ENCODE measurements at places on chromosomes 6 and 20.

- DNase-seq = no peak
Measured at GRCh38 chr6:2221726-2222274, 23.6 kb downstream of the GMDS start.

- DNase-seq = no peak
Measured at GRCh38 chr6:37636116-37636515, 61.6 kb downstream of the MDGA1 start.

DNA sequence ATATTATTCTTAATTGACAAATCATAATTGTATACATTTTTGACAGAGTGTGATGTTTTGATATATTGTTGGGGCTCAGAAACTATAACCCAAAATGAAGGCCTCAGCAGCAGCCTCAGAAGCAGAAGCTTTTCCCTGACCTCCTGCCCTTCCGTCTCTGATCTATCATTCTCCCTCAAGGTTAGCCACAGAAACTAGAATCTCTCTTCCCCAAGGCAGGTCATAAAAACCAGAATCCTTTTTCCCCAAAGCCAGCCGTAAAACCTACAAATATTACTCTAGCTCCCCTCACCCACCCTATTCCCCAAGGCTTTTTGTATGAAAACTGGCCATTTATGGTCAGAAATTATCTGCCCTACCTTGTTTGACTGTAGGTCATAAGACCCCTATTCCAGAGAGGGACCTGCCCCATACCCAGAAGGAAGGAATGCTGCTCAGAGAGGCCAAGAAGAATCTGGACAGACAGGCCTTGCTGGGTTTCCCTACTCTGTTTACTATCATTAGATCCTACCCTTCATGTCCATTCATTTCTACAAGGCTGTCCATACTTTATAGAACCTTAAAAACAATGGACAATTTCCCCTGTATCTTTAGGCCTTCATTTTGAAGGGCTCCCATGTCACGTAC, 14.5 kb downstream of the OR2B2 start:
- no peak for DNase-seq

GRCh38 chr6:115717062-115717461, 343.6 kb downstream of the FRK start:
- no peak for DNase-seq

GRCh38 chr6:133969285-133969920, 16.4 kb downstream of the TBPL1 start:
- no peak for DNase-seq

- DNase-seq = no peak
Measured at GRCh38 chr6:15517600-15517999, 145.2 kb downstream of the DTNBP1 start.

GRCh38 chr6:141513830-141514229, 618.9 kb upstream of the GJE1 start:
- DNase-seq = no peak

- DNase-seq = no peak
Measured at GRCh38 chr20:34983089-34983820, 27.6 kb downstream of the MYH7B start.

DNA sequence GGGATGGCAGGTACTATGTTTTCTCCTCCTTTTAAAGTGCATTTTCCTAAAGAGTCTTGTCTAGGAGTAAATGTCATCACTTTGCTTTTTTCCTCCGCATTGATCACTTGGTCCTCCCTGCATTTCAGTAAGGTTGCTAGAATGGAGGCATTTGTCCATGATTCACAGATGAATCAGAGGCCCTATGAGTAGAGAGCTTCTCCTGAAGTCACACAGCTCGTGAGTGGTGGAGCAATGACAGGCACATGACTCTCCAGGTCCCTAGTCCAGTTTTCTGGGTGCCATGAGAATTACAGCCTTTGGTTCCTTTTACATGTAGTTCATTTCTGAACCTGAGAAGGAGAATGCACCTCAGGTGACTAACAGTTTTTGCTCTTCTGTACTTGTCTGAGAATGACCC, 50.5 kb downstream of the HLA-A start:
- no peak for DNase-seq

- no peak for DNase-seq
Measured at GRCh38 chr20:6595704-6596103, 171.8 kb upstream of the BMP2 start.

DNA sequence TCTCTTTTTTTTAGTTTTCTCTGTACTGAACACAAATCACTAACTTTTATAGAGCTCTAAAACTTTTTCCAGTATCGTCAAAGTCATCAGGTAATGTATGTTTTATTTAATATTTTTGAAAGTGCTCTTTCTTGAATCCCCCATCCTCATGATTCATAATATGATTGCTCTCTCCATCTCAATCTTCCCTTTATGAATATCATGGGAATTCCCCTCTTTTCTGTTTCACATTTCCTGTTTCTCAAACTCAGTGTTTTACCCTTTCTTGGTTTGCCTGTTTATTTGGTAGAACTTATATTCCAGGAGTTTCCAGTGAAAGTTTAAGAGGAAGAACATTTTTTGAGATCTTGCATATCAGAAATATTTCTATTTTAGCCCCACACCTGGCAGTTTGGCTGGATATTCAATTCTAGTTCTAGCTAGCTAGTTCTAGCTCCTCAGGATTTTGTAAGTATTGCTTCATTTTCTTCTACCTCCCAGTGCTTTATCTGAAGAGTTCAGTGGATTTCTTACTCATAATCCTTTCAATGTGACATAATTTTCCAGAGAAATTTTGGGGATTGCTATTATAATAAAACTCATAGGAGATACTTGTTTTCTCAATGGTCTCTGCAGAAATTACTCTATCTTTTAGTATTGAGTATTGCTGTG, 6.1 kb upstream of the C6orf58 start:
- DNase-seq = no peak

DNA sequence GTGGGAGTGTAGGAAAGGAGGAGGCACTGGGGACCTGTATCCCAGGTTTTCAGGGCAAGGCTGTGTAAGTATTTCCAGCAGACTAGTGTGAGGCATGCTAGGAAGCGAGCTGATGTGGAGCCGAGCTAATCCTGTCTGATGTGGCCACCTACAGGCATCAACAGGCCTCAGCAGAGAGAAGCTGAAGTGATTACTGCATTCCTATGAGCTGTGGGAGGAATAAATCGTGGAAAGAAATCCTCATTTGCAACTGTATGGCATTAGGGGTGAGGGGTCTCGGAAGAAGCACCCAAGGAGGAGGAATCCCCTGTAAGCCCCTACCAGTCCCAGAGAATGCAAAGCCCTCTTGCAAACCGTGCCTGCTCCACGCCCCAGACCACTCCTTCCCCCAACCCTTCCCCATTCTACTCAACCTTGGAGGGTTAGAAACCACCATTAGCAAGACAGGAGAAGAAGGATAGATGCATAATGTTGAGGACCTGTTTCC, 41.6 kb downstream of the C6orf15 start:
- DNase-seq = no peak

- no peak for DNase-seq
Measured at GRCh38 chr6:139648430-139649000, 274.1 kb upstream of the CITED2 start.

DNA sequence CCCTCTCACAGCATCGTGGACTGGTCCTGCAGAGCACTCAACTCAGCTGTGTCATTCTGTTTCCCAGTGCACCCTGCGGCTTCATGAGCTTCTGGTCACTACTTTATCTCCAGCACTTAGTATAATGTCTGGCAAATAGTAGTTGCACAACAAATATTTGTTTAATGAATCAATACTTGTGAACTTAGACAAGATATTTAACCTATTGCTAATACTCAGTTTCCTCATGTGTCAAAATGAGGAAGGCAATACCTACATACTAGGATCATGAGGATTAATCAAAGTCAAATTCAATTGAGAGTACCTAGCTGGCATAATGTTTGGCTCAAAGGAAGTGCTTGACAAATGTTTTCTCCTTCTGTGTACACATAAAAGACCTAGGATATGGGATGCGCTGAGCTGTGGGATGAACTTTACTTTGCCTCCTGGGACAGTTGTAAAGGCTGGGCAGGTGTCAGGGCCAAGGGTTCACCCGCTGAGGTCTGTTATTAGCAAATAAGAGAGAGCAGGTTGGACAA, 86.3 kb downstream of the FNDC1 start:
- no peak for DNase-seq

- DNase-seq = no peak
Measured at GRCh38 chr6:113591896-113592827, 265.0 kb upstream of the MARCKS start.

DNA sequence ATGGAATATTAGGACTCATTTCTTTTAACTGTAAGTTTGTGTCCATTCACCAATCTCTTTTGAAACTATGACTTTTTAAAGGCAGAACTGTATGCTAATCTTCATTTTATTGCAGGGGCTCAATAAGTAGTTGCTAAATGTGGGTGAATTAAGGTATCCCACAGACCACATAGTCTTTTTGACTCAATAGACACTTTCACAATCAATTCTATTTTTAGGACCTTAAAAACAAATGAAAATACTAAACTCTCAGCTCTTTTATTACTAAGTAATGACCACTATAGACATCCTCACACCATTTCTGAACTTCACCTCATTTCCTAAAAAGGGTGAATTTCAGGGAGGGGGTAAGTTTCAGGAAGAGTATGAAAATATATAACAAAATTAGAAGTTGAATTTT, 106.8 kb upstream of the BEND6 start:
- no peak for DNase-seq

DNA sequence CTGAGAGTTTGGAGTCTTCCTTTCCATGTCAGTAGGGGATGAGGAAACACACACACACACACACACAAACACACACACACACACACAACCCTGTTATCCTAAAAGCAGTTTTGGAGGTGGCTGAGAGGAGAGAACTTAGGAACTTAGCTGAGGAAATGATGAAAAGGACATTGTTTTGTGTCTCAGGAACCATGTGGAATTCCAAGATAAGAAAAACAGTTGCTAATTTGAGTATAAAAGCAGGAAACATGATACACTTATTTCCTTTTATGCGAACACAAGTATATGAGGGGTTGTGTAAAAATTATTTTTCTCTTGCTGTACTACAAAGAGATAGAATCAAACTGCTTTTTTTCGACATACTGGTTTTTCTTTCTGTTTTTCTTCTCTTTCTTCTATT, at the start of gene MYCT1:
Gene MYCT1 (plus strand): TSS at position 264 of the 400 bp plus-strand sequence. CDS start 6 bp downstream, at position 270.
- no peak for DNase-seq

DNA sequence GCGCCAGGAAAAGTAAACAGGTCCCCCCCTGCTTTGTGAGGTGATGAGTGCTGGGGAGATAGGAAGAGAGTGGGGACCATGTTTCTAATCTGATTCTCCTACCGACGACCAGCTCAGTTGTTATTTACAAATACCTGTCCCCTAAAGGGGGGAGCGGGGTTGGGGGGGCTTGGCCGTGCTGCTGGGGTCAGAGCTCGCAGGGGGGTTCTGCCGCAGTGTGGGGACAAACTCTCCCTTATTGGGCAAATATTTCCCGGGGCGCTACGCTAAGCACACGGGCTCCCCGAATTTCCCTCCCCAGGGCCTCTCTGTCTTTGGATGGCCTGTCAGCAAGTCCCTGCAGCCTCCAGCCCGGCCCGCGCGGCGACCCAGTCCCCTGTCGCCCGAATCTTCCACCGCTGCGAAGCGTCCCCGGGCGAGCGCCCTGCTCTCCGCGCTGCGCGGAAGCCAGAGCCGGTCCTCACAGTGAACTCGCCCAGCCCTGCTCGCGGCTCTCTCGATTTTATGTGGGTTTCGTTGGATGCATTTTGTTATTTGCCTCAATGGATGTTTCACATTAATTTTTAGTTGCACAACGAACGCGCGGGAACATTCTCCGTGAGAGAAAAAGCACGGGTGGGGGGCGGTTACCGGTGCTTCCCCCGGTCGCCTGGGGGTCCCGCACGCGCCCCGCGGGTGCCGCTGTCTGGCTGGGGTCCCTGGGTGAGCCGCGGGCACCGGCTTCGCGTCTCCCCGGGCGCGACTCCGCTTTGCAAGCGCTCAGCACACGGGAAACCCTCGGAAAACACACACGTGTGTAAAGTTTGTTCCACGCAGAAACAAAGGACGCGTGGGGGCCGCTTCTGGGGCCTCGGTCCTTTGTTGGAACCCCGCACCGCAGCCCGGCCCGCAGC, 1.5 kb upstream of the STX16 start:
- no peak for DNase-seq

- DNase-seq = no peak
Measured at GRCh38 chr6:140201787-140202458, 827.5 kb upstream of the CITED2 start.

GRCh38 chr20:536426-537010, 7.1 kb downstream of the CSNK2A1 start:
- no peak for DNase-seq

GRCh38 chr20:40711079-40711478, 22.0 kb upstream of the MAFB start:
- no peak for DNase-seq

- DNase-seq = no peak
Measured at GRCh38 chr6:152386131-152386530, 251.0 kb downstream of the SYNE1 start.

- DNase-seq = no peak
Measured at GRCh38 chr6:52136055-52136454, 48.6 kb upstream of the PKHD1 start.

DNA sequence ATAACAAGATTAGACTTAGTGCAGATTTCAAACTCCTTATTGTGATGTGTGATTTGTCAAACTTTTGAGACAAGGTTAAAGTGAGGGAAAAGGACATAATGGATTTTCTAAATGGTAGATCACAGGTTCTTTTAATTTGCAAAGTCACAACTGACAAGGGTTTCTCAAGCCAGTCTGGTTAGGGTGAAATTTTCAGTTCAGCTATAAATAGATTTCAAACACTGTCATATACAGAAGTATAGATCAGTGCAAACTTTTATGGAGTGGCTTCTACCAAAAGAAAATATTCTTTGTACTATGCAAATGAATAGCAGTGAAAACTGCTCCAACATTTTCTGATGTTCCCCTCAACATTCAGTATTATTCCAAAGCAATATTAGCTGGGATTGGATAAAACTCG, 337.1 kb upstream of the MAN1A1 start:
- DNase-seq = no peak

DNA sequence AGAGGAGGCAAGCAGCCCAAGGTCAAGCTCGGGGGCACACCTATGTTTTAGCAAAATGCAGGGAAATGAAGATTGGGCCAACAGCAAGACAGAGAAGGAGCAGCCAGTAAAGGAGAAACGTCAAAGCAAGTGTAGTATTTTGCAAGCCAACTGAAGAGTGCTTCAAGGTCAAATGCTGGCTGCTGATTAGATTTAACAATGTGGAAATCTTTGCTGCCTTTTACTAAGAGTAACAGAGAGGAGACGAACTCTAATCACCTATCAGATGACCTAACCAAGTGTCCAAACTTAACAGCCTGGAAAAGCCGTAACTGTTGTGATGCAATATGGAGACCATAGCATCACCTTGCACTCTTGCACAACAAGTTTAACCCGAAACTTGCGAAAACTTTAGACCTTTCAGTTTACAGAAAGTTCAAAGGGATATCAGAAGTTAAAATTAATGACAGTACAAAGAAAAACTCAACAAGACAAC, 30.4 kb downstream of the AKIRIN2 start:
- DNase-seq = no peak

DNA sequence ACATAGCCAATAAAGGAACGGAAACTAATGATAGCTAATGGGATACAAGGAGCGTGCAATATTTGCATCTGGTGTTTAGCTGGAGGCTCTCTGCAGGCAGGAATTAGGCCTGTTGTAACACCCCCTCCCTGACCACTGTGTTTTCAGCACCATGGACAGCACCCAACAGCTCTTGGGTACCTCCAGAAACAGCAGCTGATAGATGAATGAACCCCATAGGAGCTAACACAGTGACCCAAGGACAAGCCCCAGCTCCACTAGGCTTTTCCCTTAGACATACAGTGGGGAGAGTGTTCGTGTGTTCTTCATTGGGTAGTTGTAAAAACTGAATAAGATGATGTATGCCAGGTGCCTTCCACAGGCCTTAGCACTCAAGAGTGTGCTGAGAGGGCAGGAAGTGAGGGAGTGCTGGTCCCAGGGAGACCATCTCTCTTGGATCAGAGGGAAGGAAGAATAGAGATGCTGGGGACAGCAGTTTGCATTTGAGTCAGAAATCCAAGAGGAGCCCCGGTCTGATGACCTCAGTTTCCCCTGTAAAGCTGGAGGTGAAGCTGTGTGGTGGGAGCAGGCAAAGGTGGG, 161.3 kb downstream of the PHACTR3 start:
- no peak for DNase-seq
